T-helper 9 cell (primary cell): ENCODE measurements at places on chromosomes 16 and 17.

- DNase-seq, result no peak
Observed at GRCh38 chr17:64162554-64162953, 32.6 kb upstream of the ERN1 start.

GRCh38 chr16:11716336-11716735 lies 26.3 kb downstream of the TXNDC11 start:
- no peak for DNase-seq

DNA sequence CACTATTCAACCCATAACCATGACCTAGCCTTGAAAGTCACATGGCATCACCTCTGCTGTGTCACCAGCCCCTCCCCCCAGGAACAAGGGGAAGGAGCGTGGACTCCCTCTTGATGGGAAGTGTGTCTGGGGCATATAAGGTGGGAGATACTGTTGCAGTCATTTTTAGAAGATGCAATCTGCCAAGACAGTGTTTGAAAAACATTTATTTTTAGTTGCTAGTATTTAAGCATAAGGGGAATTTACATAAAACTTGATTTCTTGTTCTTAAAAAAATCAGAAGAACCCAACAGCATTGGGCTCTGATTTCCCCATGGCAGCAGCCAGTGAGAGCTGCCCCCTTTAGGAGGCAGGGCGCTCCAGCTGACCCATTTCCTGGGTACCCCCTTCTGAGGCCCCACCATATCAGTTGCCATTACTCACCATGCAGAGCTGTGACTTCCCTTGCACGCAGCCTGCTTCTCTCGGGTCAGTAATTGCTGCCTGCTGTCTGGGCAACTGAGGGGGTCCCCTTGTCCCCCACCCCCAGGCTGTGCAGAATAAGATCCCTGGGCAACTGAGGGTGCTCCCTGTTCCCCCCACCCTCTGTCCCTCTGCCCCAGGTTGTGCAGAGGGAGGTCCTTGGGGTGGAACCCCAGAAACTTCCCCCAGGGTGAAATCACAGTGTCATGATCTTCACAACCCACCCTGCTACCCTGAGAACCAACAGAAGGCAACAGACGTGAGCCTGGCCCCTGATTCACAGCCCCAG lies 11.8 kb upstream of the CDC42EP4 start:
- no peak for DNase-seq

DNA sequence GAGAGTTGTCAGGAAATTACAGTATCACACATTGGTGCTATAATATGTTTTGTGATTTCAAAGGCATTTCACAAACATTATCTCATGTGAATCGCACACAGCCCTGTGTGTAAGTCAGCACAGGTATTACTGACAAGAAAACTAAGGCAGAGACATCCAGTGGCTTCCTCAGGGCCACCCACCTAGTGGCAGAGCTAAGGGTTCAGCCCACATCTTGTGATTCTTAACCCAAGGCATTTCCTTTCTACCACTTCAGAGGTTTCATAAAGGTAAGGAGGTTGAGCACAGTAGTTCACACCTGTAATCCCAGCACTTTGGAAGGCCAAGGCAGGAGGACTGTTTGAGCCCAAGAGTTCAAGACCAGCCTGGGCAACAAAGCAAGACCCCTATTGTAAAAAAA lies 58.2 kb downstream of the STX8 start:
- no peak for DNase-seq

GRCh38 chr17:32342603-32343325 lies 791 bp upstream of the C17orf75 start:
- DNase-seq, result no peak

- no peak for DNase-seq
Observed at GRCh38 chr17:56489980-56490379, 103.5 kb upstream of the NOG start.

GRCh38 chr17:15354256-15354655 lies 12.9 kb upstream of the TEKT3 start:
- no peak for DNase-seq

DNA sequence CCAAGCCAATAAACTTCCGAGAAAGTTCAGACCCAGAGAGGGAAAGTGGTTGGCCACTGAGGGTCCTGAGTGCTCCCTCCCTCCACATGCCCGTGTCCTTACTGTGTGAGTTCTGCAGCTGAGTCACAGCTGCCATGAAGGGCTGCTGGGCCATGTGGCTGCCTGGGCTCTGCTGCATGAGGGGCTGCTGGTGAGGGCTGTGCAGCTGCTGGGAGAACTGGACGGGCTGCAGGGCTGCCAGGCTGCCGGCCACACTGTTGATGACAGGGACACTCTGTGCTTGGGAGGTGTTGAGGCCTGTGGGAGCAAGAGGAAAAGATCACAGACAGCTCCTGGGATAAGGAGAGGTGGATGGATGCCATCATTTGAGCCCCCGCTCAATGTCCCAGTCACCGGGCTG lies 44.0 kb downstream of the HNF1B start:
- DNase-seq, result no peak

- DNase-seq, result no peak
Observed at GRCh38 chr17:64212122-64212521, 50.9 kb downstream of the TEX2 start.

- DNase-seq, result no peak
Observed at GRCh38 chr17:62616993-62617893, 10.2 kb upstream of the MRC2 start.

- no peak for DNase-seq
Observed at GRCh38 chr17:31413081-31413799, 21.8 kb downstream of the RAB11FIP4 start.

DNA sequence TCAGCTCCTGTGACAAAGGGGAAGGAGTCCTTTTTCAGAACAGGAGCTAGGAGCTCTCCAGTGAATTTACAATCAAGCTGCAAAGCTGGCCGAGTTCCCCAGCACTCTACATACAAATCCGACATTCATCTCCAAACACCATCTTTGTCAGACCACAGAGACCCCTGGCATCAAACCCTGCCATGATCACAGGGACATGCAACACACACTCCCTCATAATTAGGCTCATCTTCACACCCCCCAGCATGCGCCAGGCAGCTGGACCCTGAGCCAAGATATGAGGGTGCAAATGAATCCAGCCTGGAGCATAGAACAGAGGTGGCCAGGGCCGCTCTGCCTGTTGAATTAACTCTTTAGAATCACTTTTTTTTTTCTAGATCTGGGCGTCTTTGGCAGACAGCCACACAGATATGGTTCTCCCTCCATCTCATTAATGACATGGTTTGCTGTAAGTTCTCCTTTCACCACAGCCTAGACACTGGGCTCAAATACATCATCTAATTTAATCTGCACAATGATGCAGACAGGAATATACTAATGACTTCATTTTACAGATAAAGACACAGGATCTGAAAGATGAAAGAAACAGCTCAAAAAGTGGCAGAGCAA lies 366.3 kb downstream of the NPIPA8 start:
- no peak for DNase-seq

DNA sequence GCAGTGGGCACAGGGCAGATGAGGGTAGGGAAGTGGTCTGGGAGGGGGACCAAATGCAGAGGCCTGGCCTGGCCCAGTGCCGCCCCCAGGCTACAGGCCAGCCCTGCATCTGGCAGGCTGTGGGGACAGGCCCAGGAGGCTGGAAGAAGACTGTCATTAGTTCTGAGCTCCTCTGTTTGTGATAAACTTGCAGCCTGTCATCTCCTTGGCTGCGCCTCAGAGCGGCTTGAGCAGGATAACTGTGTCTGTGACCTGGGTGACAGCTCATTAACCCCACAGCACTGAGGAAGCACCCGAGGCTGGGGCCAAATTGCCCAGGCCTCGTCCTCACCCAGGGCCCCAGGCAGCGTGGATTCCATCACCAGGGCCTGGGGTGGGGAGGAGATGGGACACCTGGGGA lies 23.9 kb downstream of the ABCC3 start:
- no peak for DNase-seq
